ENCODE measurements at places on chromosomes 3 and 15.
A peak's percentile ranks its signal among the peaks of the same experiment; 100 is the strongest.

DNA sequence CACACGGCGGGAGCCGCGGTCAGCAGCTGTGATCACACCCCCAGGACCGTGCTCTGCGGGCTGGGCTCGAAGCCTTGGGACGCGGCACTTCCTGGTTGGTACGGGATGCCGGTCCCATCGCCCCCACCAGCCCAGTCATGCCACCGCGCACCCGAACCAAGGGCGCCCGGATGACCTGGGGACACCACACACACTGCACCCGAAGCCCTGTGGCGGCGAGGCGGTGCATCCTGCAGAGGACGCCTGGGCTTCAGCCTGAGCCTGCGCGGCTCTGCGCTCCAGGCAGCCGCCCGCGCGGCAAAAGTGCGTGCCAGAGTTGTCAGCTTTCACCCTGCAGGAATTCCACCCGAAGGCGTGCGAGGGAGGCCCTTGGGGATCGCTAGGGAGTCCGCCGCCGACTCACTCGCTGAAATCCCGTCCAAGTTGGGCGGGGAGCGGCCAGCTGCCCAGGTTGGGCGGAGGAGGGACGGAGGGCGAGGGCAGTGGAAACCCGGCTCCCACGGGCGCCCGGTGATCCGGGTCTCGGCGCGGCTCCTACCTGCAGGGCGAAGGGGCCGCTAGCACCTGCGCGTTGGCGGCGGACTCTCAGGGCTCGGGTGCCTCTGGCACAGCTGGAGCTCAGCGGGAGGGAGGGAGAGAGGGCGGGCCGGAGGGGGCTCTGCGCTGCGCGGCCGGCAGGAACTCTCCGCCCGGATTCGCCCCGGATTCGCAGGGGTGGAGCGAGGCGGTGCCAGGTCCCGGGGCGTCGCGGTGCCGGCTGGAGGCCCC, at the start of gene PLD1:
Gene PLD1, minus strand, starts transcription at position 623 of the 768 bp plus-strand sequence. CDS start 72,432 bp downstream, outside the sequence.
- peak; percentile 98 for DNase-seq

DNA sequence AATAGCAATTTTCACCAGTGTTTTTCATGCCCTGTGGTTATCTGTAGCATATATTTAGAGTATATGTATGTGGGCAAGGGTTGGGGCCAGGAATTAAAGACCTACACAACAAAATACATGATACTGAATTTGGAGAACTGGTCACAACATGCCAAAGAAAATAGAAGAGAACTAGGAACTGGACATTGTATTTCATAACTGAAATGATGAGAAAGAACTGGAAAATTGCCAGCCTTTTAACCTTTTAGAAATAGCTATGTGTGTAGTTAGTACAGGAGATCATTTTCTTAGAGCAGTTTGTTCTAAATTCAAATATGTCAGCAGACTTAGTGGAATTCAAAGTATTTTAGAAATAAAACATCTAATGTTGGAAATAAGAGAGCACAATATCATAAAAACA, 227.1 kb upstream of the CGNL1 start:
- DNase-seq, result peak; percentile 21

GRCh38 chr3:123002100-123002748, 25.3 kb downstream of the SEMA5B start:
- no peak for DNase-seq

- DNase-seq, result no peak
These were observed 7.9 kb downstream of the HTR3D start for GRCh38 chr3:184039414-184039813.

- DNase-seq, result no peak
These were observed 8.6 kb upstream of the TNK2 start for GRCh38 chr3:195916991-195917390.

Measured in fibroblast of skin of scalp (primary cell).